ENCODE measurements at places on chromosomes 4 and X. TPM values are rescaled to one million over a fixed set of nuclear protein-coding genes. Genes with fewer than 3 reads are reported as not detected.

CDS1 gene
- not detected for total RNA-seq

GRCh38 chrX:109537324-109537665 is 651 bp downstream of the NXT2 start:
- no peaks in the 10 kb centered on the region for H3K36me3 ChIP-seq
- H3K27ac ChIP-seq = peak overlapping the region; percentile 89
- H3K4me3 ChIP-seq = peak overlapping the region; percentile 91
- H3K4me1 ChIP-seq = peaks cover 12% of the 10 kb centered on the region

DNA sequence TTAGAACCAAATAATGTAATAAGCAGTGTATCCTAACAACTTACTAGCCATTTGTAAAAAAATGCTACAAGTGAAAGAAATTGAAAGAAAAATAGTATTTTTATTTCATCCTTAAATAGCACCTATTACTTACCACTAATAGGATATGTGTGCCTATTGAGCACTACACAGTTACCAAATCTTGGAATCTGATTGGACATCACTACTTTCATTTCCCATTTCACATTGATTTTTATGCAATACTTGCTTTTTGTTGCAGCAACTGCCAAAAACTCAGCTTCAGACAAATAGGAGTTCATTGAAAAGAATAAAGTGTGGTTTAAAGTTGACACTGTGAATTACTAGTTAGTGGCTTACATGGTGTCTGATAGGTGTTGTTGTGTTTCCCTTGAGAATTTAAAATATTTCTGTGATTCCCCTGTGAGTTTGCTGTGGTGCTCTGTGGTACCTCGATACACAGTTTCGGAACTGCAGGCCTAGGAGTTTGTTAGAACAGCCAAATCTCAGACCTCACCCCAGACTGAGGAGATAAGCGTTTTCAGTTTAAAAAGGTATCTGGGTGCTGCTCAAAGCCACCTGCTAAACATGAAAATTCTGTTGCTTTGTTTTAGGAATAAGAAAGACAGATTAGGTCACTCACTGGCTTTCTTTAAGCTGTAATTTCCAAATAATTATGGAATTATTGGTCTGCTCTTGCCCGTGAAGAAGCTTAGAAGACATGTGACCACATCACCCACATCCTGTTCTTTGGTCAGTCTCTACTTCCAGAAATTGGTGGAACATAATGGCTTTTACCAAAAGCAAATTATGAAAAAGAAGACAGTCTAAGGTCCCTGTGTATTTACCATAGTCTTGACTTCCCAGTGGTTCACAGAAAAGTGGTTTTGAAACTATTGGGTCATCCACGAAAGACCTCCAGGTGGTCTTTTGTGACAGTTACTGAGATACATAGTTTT is 97.8 kb downstream of the SYTL5 start:
- H3K27me3 ChIP-seq = no peaks in the 10 kb centered on the region
- peaks cover 14% of the 10 kb centered on the region for H3K4me1 ChIP-seq
- no peak overlapping the region for H3K27ac ChIP-seq
- DNase-seq = no peak

GRCh38 chr4:140020457-140021361 is 133.3 kb downstream of the MAML3 start:
- no peaks in the 10 kb centered on the region for H3K27me3 ChIP-seq
- H3K4me3 ChIP-seq = no peak overlapping the region
- no peak overlapping the region for H3K27ac ChIP-seq
- no peak for DNase-seq
- H3K4me1 ChIP-seq = peaks cover 3% of the 10 kb centered on the region

DNA sequence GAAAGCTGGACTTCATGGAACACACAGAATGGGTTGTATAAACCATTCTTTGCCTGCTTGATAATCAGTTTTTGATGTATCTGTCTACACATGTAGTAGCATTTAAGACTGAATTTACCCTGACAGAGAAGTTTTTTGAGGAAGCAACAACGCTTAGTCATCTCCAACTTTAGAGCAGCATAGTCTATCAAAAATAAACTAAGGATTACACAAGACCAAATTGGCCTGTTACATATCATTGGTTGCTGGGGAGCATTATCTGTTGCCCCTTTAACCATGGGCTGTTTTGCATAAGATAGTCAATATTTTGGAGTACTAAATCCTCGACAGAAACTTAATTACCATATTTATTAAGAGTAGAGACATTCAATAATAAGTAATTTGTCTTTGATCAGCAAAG is 347.4 kb downstream of the FAM47B start:
- H3K36me3 ChIP-seq = no peaks in the 10 kb centered on the region
- no peak overlapping the region for H3K27ac ChIP-seq
- DNase-seq = no peak
- H3K4me1 ChIP-seq = no peaks in the 10 kb centered on the region
- H3K27me3 ChIP-seq = no peaks in the 10 kb centered on the region

PCDH10 gene
- 91.7 TPM for total RNA-seq
